ENCODE measurements at places on chromosomes 16 and 17.

DNA sequence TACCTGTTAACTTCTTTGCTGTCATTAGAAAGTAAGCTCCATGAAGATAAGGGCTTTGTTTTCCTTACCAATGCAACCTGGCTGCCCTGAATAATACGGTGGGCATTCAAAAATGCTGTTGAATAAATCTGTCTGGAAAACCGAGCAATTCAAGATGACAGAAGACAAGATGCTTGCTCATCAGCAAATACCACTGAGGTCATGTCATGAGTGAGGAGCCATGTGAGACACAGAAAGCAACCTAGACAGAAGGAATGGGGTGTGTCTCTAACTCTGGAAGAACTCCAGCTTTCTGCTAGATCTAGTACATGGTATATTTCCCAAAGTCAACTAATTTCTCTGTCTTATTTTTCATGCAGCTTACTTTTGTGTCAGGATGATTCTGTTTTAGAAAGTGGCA, 64.2 kb downstream of the STH start:
- no peak for DNase-seq

GRCh38 chr16:68490829-68491575, 42.7 kb upstream of the SMPD3 start:
- no peak for DNase-seq

GRCh38 chr17:58325289-58325726, 3.3 kb downstream of the TSPOAP1 start:
- DNase-seq: peak; percentile 74

DNA sequence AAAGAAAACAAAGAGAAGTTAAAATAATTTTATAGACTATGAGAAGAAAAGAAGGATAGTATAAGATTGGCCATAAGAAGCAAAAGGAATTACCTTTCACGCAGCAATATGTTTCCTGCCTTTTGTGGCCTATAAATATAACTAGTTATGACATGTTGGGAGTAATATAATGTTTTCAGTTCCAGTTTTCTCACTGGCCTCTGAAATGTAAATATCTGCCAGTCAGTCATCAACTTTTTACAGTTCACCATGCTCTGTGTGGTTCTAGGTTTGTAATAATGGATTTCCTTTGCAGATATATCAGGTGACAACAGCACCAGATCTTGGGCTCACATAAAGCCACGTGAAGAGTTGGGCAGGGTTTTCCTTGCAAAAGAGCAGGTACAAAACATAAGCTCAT, 94.3 kb downstream of the ABCA8 start:
- no peak for DNase-seq

DNA sequence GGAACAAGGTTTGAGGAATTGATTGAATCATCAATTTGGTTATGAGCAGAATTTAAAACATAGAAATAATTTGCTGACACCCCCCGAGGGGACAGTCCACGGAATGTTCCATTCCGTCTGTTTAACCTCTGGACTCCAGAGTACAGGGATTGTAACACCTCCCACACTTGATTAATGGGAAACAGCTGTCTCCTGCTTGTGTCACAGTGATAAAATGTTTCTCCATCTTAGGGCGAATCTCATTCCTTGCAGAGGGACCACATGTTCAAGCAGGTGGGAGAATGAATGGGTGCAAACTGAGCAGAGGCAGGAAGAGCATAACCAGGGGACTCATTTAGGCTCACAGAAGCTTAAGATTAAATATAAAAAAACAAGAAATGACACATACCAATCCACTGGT, 249.5 kb upstream of the RBFOX1 start:
- DNase-seq: no peak

DNA sequence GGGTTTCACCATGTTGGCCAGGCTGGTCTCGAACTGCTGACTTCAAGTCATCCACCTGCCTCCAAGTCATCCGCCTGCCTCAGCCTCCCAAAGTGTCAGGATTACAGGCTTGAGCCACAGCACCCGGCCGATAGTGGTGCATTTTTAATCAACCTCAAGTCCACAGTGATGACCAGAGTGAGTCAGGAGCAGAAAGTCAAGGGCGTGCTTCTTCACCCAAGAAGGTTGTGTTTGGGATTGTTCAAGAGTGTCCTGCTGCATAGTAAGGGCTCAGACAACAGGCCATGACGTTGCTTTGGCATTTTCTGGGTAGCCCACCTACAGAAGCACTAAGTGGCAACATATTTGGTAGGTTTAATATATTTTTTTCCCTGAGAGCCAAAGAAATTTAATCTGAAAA, 108.3 kb upstream of the FAM20A start:
- no peak for DNase-seq

DNA sequence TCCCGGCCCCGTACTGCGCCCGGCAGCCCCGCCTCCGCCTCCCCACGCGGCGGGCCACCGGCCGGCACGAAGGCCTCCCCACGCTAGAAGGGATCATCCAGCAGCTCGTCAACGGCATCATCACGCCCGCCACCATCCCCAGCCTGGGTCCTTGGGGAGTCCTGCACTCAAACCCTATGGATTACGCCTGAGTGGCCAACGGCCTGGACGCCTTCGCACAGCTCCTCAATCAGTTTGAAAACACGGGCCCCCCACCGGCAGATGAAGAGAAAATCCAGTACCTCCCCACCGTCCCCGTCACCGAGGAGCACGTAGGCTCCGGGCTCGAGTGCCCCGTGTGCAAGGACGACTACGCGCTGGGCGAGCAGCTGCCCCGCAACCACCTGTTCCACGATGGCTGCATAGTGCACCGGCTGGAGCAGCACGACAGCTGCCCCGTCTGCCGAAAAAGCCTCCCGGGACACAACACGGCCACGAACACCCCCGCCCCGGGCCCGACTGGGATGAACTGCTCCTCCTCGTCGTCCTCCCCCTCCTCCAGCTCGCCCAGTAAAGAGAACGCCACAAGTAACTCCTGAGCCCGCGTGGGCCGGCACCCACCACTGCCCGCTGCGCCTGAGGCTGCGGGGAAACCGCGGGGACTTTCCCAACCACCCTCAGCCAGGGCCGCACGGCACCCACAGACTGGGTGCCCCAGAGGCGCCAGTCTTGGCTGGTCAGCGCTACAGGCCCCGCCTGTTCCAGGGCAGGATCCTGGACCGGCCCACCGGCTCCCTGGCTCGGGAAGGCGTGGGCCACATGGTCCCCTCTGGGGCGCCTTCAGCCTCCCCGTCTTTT, 39.0 kb upstream of the AKAP1 start:
- no peak for DNase-seq

GRCh38 chr16:85978291-85978775, 79.4 kb downstream of the IRF8 start:
- DNase-seq: no peak

DNA sequence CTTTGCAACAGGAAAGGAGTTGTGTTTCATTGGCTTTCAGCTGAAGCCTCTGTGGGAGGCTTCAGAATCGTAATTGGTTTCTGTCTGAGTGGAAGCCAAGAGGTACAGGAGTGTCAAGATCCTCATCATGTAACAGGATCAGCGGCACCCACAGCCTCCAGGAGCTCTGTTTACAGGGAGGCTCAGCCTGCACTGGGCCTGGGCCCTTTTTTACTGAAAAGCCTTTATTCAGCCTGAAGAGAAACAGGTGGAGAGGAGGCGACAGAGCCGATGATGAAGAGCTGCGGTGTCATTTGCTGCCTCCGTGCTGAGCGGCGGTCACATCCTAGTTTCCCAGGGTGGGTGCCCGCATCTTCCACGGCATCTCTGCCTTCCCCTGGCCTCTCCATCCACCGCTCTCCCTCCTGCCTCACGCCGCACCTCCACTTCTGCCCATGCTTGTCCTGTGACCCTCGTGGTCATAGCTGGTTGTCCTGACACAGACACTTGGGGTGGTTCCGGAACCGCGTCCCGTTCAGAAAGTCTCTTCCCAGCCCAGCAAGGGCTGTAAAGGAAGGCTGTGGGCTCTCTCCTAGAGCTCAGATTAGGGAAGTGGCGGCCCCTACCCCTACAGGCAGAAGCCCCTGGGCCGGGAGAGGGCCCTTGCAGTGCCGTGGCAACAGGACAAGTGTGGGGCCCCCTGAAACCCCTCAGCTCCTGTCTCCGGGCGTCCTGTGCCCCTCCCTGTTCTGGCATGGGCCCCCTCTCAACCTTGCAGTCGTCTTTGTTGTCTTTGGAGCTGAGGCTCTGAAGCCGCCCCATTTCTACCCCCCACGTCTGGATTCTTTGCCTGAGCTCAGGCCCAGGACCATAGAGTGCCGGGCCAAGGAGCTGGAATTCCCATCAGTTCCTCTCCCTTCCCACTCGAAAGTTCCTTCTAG, 53.9 kb upstream of the CHMP6 start:
- no peak for DNase-seq

- no peak for DNase-seq
Measured at GRCh38 chr17:69141431-69142174, at the start of gene ABCA6. Gene ABCA6 (minus strand): TSS chr17:69141895. CDS start chr17:69140703, 1,192 bp downstream.

DNA sequence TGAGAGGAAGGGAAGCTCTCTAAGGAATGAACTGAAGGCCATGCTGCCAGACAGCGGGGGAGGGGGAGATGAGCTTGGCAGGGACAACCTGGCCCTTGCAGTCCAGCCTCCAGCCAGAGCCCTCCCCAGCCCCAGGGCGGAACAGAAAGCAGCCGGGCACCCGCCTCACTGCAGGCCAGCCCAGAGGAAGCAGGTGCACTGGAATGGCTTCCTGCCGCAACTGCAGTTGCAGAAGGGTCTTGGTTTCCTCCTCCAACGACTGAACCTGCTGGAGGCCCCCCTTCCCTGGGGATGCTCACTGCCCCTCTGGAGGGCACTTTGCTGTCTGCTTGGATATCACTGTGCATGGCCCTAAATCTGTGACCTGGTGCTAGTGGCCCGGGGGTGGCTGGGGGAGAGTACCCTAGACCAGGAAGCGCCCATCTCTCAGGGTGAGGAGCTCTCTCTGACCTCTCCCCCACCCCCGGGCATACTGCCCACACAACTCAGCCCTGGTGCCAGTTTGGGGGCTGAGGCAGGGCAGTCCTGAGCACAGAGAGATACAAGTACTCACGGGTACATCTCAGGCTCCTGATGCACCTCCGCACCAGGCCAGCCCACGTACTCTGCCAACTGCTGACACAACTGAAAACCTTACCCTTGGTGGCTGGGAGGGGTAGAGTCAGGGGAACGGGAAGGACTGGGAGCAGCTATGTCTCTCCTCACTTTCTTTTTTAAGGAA, 41.1 kb downstream of the MYO18A start:
- no peak for DNase-seq

GRCh38 chr17:60355663-60356594, 36.0 kb downstream of the USP32 start:
- no peak for DNase-seq

- no peak for DNase-seq
Measured at GRCh38 chr16:87196231-87196630, 121.0 kb downstream of the C16orf95 start.

DNA sequence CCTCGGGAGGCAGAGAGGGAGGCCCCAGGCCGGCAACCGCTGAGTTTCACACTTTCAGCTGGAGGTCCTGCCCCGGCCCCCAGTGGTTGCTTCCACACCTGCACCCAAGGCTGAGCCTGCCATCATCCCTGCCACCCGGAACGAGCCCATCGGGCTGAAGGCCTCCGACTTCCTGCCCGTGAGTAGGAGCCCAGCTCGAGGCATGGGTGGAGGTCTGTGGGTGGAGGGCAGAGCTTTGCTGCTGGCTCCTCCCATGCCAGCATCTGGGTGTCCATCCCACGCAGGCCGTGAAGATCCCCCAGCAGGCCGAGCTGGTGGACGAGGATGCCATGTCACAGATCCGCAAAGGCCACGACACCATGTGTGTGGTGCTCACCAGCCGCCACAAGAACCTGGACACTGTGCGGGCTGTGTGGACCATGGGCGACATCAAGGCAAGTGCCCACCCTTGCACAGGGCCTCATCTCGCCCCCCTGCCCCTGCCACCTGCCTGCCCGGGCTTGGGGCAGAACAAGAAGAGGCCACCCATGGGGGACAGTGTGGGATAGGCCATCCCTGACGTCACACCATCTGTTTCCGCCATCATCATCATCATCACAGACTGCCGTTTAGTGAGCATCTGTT, 19.6 kb downstream of the KATNB1 start:
- no peak for DNase-seq

DNA sequence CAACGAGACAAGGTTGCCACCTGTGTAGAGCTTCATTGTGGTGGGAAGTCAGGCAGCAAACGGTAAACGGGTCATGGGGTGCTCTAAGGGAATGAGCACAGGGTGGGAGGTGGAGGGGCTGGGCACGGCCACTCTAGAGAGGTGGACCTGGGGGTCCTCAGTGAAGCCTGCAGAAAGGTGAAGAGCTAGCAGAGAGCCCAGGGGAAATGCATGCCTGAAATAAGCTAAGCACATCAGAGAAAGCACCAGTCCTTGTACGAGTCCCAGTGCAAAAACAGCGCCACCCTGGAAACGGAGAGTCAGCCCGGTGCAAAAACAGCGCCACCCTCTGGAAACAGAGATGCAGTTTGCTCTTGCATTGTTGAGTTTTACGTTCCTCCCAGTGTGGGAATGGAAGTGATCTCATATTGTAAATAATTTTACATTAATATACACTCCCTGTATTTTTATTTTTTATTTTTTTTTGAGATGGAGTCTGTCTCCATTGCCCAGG, 65.0 kb downstream of the TBC1D16 start:
- DNase-seq: no peak

- no peak for DNase-seq
Measured at GRCh38 chr17:12078791-12079190, 58.1 kb downstream of the MAP2K4 start.

GRCh38 chr16:55322327-55322726, 1.7 kb upstream of the IRX6 start:
- no peak for DNase-seq

- DNase-seq: no peak
Measured at GRCh38 chr17:15406081-15406480, 61.3 kb downstream of the CDRT4 start.

DNA sequence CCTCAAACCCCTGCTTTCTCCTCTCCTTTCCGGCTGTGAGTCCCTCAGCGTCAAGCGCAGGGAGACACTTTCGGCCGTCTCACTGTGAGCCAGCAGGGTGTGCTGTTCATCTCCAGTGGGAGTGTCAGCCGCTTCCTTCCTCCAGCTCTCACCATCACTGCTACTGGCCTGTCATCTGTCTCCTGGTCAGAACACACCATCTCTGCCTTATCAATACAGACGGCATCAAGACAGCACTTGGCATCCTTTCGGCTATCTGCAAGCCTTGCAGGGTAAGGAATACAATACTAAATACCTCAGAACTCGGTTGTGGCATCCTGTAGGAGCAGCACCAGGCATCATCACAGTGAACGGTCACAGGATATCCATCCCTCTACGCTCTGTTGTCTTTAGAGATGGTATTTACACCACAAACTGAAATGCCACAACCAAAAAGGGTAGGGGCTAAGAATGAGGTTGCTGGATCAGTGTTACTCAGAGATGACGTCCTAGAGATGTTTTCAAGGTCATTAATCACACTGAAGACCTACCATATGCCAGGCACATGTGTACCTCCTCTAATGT, 20.7 kb upstream of the CMTM4 start:
- DNase-seq: no peak

DNA sequence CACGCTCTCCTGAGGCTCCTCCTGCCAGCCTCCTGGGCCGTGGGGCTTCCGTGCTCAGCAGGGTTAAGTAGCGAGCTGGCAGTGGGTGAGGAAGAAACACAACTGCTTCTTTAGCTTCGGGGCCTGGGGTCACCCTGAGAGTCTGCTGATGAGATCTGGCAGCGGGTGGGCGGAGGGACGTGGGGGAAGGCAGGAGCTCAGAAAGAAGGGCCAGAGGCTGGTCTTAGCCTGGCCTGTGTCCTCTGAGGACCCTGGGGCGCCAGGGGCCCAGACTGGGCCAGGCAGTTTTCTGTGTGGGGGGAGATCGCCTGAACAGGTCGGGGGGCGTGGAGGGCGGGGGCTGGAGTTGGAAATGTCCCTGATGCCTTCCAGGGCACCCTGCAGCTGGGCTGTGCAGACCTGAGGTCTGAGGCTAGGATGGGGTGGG, 97.8 kb upstream of the GSE1 start:
- no peak for DNase-seq
